ENCODE measurements at places on chromosomes 12 and 14.

DNA sequence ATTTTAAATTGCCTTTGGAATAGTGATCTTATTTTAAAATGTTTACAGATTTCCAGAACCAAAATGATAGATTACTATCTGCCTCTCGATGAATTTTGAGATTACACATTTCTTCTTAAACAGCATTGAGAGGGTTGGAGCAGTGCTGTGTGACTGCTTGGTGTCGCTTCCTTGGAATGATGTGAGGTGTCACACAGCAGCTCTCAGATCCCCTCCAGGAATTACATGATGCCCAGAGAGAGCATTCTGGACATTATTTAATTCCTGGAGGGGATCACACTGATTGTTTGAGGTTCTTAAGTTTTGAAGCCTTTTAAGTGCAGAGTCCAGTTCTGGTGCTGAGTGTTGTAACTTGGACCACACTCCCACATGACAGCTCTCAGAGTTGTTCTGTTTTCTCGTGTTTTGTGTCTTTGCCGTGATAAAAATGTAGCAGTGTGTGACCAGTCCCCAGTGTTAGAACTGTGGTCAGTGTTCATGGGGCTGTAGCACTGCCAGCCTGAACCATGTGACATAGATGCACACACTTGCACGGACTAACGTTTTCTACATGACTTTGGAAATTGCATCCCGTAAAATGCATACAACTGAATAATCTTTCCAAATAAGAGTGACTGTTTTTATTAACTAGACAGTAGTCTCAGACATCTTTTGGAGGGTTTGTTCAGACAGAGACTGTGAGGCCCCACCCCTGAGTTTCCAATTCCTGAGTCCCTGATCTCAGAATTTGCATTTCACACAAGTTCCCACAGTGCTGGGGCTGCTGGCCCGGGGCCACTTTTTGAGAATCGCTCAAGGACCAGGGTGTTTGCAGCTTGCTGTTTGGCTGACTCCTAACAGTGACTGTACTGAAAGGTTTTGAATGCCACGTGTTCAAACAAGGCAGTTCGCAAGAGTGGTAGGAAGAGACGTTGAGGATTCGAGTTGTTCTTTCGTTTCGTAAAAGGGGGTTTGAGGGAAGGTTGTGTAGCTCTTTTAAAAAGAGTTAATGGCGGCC is 26.0 kb downstream of the XRCC3 start:
- no peak for DNase-seq

- no peak for DNase-seq
These were observed 1351.7 kb upstream of the TMEM132C start for GRCh38 chr12:126915309-126915708.

- peak; percentile 25 for DNase-seq
These were observed 2.3 kb upstream of the NOP2 start for GRCh38 chr12:6570264-6570887.

DNA sequence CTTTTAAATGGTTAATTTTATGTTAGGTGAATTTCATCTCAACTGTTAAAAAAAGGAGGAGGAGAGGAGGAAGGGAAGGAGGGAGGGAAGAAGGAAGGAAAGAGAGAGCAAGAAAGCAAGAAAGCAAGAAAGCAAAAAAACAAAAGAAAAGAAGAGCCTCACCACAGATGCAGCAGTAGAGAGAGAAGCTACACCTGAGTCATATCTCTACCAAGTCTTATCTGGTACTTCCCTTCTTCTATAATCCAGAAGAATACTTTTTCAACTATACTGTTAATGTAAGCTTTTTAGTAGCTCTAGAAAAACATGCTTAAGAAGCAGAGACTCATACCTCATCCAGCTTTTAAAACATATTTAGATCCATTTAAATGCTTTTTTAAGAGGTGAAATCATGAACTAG is 5.6 kb upstream of the IL26 start:
- no peak for DNase-seq

- no peak for DNase-seq
These were observed 296.6 kb downstream of the ADGRD1 start for GRCh38 chr12:131250028-131250950.

- no peak for DNase-seq
These were observed 43.0 kb downstream of the GLRX5 start for GRCh38 chr14:95577870-95578269.

DNA sequence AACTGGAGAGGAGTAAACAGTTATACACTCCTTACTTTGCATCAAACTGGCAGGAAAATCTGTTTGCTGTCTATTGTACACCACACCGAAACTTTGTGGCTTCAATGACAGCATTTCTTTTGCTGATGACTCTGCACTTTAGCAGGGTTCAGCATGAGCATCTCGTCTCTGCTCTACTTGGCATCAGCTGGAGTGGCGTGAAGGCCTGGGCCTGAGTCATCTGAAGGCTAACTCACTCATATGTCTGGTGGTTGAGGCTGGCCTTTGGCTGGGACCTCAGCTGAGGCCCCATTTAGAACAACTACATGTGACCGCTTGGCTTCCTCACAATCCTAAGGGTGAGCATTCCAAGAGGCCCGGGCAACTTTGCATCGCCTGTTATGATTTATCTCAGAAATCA is 28.7 kb upstream of the REP15 start:
- no peak for DNase-seq

DNA sequence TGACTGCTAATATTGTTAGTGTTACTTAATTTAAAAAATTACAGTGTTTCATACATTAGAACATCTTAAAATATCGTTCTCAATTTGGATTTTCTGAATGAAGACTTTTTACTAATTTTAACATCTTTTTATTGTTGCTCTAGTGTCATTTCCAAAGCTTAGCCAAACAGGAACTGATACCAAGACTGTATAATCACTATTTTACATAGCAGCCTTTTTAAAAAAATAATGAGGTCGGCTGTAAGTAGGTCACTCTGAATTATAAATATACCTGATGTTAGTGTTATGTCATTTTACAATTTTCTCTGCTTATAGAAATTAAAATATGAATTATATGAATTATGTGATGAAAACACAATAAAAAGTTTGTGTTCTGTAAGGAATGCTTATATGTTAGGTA is 321.5 kb downstream of the TMEM117 start:
- no peak for DNase-seq

DNA sequence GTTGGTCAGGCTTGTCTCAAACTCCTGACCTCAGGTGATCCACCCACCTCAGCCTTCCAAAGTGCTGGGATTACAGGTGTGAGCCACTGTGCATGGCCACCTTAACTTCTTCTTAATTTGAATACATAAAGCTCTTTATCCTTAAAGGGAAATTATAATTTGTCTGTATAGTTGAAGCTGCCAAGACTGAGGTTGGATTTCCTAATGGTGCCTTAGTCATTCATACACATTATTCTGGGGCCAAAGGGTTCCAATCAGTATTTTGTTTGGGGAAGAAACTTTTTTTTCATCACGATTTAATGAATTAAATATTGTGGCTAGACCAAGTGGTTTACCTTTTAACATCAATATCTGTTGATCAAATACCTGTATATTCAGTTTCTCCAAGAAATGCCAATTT is 135.9 kb downstream of the SYT1 start:
- DNase-seq: no peak

DNA sequence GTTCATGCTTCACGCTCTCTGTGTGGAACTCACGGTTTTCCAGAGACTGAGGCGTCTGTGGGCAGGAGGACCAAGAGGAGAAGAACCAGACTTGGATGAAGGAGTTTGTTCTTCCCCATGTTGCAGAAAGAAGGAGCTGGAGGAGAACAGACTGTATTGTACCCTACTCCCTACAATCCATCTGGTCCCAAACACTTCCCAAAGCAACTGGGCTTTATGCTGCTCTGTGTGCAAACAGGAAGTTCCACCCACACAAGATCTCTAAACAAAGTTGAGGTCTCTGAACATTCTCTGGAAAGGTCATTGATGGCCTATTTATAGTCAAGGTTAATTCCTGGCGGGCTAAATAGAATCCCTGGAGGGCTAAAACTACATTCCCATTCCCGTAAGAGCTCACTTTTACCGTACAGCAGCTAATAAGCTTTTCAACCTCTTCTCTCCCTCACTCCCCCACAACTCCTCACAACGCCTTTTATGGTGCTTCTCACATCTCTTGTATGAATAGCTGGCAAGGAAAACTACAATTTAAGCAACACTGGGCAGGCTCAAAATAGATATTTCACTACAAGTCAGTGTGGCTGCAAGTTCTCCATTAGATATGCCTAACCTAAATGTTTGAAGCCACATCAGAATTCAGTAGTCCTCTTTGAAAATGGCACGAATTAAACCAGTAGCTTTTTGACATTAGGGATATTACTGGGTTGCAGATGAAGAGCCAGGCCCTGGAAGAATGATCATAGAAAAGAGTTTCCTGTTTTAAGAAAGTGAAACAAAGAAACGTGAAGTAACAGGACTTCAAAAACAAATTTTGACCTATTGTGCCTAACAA is at the start of gene A2M:
Gene A2M (minus strand): TSS at position 189 of the 829 bp plus-strand sequence. CDS start 70 bp downstream, at position 119.
- no peak for DNase-seq

DNA sequence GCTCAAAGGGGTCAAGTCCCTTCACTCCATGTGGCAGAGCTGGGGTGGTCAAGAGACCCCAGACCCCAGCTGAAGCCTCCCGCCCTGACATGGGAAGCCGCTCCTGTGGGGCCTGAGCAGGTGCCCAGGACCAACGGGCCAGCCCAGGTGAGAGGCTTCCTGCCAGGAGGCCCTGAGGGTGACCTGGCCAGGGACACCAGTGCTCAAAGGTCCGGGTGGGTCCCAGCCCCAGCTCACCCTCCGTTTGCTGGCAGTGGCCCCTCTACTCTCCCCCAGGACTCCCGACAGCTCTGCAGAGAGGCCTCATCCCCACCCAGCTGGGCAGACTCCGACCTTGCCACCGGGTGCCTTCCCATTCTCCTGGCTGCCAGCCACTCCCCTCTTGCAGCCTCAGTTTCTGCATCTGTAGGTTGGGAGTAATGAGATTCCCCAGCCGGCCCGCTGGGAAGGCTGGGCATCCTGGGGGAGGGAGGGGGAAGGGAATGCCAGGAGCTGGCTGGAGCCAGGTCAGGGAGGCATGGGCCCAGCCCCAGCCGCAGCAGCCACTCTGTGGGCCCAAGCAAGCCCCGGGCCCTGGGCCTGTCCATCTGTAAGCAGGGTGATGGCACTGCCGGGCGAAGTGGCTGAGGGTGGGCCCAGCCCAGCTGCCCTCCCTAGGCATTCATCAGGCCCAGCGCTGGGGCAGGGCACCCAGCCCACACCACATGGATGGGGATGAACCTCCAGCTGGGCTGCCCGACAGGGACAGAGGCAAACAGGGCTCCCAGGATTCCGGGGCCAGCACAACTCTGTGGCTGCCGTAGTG is 10.3 kb upstream of the INF2 start:
- no peak for DNase-seq

GRCh38 chr12:38516418-38516817 is 199.8 kb downstream of the ALG10B start:
- DNase-seq: no peak

DNA sequence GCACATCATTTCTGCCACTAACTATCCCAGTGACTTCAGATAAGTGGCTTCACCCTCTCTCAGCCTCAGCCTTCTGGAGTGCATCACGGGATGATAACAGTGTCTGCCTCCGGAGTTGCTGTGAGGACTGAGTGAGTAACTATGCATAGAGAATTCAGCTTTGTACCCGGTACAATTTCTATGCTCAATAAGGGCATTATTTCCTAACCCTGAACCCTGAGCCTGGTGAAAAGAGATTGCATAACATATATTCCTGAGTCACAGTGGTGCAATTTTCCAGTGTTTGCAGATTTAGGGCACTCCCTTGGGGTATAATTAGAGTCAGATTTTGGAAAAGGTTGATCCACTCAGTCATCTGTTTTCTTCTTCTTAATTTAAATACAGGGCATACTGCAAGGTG is 181.1 kb downstream of the PTPN11 start:
- no peak for DNase-seq

DNA sequence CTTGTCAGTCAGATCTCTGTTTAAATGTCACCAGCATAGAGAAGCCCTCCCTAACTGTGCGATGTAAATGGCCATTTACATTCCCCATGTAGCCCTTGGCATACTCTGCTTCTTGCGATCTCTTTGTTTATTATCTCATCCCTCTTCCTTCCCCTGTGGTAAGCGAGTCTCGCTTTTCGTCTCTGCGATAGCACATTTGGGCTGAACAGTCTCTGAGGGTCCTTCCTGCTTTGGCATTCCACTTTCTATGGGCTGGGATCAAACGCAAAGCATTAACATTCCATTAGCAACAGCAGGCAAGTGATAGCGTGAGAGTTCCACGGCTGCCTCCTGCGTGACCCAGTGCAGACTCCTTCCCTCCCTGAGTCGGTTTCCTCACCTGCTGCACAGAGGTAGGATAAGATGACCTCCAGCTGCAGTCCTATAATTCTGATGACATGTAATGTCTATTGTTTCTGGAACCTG is 61.4 kb upstream of the TUNAR start:
- no peak for DNase-seq

DNA sequence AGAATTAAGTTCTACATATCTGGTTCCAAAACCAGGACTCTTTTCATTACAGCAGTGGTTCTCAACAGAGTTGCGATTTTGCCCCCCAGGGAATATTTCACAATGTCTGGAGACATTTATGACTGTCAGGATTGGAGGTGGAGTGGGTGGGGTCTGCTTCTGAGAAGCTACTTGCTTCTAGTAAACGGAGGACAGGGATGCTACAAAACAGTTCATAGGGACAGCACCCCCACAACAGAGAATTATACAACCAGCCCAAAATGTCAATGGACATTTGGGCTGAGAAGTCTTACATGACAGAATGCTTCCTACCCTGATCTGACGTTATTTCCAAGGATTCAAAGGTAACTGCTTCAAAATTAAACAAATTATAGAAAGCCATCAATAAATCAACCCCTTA is 739 bp upstream of the SPATA7 start:
- DNase-seq: no peak

DNA sequence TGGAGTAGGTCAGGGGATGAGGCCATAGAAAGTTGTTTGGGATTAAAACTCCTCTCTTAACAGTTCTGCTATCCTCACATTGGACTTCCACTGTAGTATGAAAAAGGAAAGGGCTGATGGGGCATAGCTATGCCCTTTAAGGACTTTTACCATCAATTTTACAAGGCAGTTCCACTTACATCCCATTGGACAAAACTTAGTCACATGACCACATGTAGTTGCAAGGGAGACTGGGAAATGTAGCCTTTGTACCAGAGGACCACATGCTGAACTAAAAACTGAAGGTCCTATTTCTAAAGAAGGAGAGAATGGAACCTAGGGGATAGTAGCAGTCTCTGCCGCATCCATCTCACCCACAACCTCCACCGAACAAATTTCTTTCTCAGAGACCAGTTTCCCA is 6.8 kb upstream of the SLC5A8 start:
- no peak for DNase-seq

DNA sequence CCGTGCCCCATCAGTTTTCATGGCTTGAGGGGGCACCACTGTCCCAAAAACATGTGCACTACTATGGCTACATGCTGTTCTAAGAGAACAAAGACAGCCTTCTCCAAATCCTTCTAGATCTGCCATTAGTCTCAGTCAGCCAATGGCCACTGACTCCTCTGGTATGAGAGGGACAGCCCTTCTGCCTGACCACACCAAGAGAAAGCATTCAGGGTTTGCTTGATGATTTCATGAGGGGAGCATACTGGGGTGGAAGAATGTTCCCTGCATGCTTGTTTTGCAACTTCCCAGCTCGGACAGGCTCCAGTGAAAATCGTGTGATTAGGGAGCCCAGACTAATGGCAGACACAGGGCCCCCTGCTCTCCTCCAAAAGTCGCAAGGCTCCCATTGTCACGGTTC is 199.6 kb upstream of the ALG10B start:
- no peak for DNase-seq

GRCh38 chr12:104969343-104969742 is 11.3 kb upstream of the SLC41A2 start:
- DNase-seq: no peak
